ENCODE measurements at places on chromosomes 2 and 18.

GRCh38 chr2:74464406-74464805 is 776 bp downstream of the MOGS start:
- DNase-seq, result no peak

- DNase-seq, result peak; percentile 35
Measured at GRCh38 chr2:158969162-158969714, 798 bp downstream of the TANC1 start.

- DNase-seq, result peak; percentile 23
Measured at GRCh38 chr2:27721884-27722485, 49.5 kb upstream of the MRPL33 start.

- DNase-seq, result no peak
Measured at GRCh38 chr2:3349211-3349693, 28.4 kb downstream of the EIPR1 start.

DNA sequence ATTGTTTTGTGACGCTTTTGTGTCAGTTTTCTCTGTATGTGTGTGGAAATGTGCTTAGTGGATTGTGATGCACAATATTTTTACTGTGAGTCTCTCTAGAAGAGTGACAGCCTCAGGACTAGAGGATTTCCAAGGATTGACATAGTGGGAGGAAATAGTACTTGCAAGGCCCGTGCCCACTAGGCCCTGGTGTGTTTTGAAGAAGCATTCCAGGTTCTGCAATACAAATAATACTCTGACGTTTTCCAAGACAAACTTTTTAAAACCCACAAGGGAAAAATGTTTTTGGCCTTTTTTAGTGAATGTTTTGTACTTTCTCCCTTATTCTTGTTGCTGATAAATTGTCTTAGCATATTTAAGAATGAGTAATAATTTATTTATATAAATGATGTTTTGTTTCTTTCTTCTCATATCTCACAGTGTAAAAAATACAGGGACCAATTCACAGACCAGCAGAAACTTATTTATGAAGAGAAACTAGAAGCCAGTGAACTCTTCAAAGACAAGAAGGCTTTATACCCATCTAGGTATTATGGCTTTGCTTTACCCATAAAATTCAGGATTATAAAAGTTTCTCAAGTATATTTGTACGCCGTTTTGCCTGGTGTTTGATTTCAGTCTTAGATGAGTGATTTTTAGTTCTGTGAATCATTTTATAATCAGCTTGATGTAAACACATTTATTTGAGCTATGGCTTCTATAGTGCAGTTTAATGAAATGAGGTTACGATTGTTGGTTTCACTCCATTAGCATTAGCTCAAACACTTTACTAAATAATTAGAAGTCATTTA is 165.6 kb downstream of the MYO1B start:
- DNase-seq, result no peak

GRCh38 chr18:13568443-13569392 is 157.6 kb downstream of the FAM210A start:
- DNase-seq, result peak; percentile 68

DNA sequence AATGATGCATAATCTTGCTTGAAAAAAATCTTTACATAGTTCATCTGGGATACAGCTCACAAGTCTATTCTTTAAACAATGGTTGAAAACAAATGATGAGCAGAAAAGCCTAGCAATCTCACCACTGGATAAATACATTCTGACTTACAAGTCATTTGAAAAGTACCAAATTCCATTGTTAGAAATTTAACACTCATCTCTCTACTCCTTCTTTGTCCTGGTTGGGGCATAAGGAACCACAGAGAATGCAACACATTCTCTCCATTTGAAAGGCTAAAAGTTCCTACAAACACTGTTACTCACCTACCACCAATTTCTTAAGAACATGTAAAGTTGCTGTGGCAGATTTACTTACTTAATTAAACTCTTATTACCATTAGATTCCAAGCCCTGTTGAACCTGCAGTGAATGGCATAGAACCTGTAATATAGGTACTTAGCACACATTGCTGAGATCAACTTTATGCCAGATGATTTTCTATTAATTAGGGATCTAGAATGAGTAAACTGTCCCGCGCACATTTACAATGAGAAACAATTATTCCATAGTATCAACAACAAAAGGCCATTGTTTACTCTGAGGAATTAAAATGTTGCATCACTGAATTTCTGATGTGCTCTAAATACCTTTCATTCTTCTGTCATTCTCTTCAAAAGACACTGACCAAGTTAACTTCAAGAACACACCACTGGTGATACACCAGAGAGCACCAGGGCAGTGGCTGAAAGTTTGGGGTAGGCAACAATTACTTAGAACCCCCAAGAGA is 69.6 kb downstream of the CABYR start:
- no peak for DNase-seq

- DNase-seq, result no peak
Measured at GRCh38 chr2:183164650-183165015, 40.4 kb downstream of the NUP35 start.

DNA sequence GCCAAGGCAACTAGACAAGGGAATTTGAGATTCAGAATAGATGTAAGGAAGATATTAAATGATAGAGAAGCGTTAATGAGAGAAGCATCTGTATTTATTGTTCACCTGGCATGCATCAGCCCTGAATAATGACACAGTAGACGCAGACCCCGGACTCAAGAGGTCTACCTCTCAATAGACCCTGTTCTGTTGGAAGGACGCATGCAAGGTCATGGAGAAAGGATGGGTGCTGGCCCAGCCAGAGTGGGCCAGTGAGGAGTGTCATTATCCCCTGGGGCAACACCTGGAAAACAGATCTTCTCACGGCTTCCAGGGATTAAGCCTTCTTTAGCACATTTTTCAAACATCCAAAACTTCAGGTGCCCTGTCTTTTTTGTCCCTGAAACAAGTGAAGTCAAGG is 461.0 kb downstream of the EIPR1 start:
- no peak for DNase-seq

DNA sequence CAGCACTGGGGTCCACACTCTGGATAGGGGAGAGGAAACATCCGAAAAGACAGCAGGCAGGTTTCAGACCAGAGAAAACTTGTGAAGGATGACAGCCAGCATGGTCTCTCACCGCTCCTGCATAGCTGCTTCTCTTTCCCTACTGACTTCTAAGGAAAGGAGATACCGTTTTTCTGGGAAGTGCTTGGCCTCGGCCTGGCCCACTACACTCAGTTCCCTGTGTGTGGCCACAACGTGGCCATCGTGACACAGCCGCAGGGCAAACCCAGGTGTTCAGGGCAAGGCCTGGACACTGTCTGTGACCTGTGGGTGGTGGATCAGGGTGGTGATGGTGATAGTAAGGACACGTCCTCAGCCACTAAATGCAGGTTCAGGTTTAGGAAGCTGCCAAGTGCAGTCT is 34.2 kb upstream of the ACAA2 start:
- DNase-seq, result no peak

GRCh38 chr2:170122883-170123547 is 54.9 kb upstream of the MYO3B start:
- DNase-seq, result no peak

- DNase-seq, result no peak
Measured at GRCh38 chr2:45412754-45413379, 198.2 kb downstream of the SRBD1 start.

DNA sequence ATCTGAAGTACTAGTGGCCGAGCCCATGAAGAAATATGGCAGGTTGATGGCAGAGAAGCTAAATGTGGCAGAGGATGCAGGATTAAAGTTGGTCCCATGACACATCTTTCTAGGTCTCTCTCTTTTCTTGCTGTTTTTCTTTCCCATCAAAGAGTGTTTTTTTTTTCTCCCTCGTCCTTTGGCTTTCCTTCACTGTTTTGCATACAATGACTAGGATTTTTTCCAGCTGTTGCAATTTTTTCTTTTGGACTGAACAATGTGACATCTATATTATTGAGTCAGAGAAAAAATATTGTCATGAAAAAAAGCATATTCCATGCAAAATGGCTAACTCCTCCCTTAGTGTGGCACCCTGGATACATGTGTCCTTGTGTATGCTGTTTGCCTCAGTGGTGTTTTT is 939.5 kb upstream of the FANCL start:
- DNase-seq, result no peak

GRCh38 chr18:9803698-9804516 is 81.9 kb upstream of the TXNDC2 start:
- DNase-seq, result no peak
